Activated naive CD4-positive, alpha-beta T cell treated with anti-CD3 and anti-CD28 coated beads, Interleukin-2, amount 50 U/mL, for 72 hours (primary cell): ENCODE measurements at places on chromosomes 6 and 20.
A peak's percentile ranks its signal among the peaks of the same experiment; 100 is the strongest.

DNA sequence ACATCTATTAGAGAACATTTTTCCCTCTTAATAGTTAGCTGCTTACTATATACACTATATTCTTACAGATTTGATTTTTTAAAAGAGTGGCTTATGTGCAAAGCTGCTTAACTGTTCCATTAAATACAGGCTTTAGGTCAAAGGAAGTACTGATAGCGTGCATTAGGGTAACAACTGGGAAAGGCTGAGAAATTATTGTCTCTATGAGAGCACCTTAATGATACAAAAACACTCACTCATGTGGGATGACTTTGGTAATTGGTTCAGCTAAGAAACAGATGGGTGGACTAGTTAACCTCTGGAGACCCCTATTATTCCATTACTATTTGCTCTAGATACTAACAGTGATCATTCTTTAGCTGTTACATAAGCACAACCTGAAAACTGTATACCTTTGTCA is 4.0 kb downstream of the DCDC2 start:
- DNase-seq = no peak

DNA sequence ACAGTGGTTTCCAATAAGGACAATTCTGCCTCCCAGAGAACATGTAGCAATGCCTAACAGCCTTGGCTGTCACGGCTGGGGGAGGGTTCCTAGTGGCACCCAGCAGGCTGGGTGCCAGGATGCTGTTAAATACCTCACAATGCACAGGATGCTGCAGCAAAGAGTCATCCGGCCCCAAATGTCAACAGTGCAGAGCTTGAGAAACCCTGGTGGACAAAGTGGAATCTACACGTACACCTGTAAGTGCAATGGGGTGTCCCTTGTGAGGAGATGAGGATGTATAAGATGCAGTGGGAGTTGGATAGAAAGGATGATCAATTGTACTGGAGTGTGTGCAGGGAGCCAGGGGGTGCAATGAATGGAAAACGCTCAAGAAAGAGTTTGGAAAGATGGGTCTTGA is 142.4 kb downstream of the FNDC1 start:
- DNase-seq = no peak

- DNase-seq = no peak
These were observed 125.2 kb downstream of the KIF6 start for GRCh38 chr6:39599973-39600372.

GRCh38 chr6:112433457-112433856 is 86.3 kb downstream of the RFPL4B start:
- DNase-seq = no peak

- DNase-seq = no peak
These were observed 631 bp downstream of the PHACTR3 start for GRCh38 chr20:59604741-59605600.

DNA sequence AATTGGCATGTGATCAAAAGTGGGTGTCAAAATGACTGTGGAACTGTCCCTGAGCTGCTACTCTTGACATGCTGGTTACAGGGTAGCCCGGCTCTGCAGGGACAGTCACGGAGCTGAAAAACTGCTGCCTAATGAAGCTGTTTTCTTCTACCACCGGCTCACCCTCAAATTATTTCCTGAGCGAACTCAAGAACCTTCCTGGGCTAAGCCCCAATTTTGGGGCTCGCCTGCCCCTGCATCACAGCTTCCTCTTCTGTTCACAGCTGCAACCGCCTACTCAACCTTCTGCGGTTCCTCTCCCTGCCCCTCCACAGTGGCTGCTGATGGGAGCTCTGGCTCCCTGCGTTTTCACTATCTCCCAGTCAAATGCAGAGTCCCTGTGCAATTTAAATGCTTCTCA is 110.8 kb upstream of the MLN start:
- DNase-seq = no peak

DNA sequence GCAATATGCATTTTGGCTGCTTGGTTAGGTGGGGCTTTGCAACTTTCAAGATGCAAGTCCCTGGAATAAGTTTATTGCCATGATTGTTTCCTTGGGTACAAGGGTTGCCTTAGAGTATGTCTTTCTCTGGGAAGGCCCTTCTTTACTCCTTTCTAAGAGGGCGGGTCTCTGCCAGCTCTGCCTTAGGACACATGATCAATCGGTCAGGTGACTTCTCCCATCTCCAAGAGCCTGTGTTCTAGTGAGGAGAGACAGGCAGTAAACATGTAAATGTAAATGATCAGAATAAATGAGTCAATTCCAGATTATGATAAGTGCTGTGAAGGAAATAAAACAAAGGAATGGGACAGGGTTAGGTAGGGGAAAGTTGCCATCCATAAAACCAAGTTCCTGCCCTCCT is 43.2 kb upstream of the BCAS1 start:
- DNase-seq = no peak

DNA sequence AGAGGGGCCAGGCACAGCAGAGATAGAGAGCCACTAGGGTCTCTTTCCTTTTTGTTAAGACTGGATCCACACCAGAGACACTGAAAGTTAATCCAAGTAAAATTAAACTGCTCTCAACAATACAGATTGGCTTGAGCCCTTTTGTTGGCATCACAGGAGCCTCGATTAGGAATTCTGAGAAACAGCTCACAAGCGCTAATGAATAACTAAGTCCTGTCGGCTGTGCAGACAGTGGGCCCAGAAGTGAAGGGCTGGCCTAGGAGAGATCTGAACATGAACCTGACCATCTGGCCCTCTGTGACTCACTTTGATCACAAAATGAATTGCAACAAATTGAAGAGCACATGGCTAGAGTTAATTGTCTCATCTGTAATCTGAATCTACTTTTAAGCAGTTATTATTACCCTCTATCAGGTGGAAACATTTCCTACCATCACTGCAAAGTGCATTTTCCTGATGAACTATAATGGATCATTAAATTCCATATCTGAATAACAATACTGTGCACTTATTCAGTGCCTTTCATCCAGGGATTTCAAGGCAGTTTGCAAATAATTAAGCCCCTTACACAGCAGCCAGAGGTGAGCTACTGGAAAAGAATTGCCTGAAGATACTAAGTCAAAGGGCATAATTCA is 3.2 kb downstream of the BACH2 start:
- DNase-seq = no peak

DNA sequence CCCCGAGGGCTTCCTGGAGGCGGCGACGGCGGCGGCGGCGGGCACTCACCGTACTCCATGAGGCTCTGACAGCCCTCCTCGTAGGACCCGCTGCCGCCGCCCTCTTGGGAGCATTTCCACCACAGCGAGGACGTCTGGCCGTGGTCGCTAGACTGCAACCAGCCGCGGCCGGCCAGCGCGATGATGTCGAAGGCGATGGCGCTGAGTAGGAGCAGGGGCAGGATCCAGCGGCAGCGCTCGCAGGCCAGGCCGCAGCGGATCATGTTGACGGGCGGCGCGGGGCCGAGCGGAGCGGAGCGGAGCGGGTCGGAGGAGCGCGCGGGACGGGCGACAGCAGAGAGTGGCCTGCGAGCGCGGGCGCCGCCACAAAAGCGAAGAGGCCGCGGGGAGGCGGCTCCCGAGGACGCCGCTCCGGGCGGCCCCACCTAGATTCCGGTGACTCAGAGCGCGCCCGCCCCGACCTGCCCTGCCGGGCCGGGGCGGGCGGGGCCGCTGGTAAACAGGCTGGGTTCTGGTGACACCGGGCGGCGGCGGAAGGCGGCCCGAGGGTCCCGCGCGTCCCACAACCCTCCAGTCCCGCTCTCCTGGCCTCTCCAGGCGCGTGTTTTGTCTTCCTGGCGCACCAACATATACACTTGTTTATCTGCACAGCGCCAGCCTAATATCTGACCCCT is at the start of gene PERP:
PERP (minus strand) TSS at position 342 of the 674 bp plus-strand sequence; CDS start at position 263, 79 bp downstream.
- DNase-seq = peak; percentile 66

DNA sequence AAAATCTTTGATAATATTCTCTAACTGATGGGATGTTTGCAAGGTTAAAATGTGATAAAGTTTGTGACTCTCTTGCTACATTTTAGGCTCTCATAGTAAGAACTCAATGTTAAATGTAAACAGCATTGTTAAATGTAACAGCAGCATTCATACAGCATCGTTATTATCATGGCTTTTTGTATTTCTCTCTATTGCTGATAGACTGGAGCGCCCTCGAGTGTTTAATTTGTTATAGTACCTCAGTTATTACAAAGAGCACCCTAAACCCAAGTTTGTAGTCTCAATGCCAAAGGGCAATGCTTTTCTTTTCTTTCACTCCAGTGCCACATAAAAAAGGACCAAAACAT is 14.9 kb upstream of the TTPAL start:
- no peak for DNase-seq

DNA sequence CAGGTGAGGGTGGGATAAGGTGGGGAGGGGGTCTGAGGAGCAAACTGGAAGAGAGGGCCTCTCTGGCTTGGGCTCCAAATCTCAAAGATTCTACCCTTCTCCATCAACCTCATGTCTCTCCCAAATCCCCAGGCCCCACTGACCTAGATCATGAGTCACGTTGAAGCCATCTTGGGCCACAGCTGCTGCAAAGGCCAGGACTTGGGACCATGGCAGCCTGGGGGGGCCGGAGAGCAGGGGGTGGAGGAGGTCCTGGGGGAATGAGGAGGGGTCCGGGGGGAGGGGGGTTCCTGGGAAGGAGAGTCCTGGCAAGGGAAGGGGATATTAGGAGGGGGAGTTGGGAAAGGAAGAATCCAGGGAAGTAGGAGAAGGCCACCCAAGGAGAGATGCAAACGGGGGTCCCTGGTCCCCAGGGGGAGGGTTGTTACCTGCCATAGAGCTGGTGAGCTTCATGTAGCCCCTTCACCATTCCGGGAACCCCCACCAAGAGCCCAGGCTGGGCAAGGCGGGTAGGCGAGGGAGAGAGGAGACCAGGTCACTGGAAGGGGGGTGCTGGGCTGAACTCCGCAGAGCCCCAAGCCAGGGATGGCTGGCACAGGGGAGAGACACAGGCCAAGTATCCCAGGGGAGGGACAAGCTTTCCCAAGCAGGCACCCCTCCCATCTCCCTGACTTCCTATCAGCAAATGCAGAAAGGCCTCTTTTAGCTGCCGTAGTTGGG is 12.7 kb downstream of the GGT7 start:
- peak; percentile 46 for DNase-seq

DNA sequence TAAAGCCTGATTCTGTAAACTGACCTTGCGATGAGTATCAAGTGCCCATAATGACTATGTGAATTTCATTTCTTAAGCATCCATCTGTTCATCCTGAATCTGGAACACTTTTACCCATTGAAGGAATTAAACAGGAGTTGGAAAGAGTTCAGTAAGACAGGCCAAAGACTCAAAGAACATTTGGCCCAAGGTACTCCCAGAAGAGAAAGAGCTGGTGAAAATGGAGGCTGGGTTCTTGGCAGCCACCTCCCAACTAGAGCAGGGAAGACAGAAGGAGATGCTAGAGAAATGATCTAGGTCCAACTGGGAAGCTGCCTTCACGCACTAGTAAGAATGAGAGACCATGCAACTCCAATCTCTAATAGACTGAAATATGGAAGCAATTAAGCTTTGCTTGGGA is 290.8 kb upstream of the RNF24 start:
- DNase-seq = no peak

GRCh38 chr6:31713991-31714684 is 1.0 kb upstream of the LY6G6D start:
- no peak for DNase-seq

DNA sequence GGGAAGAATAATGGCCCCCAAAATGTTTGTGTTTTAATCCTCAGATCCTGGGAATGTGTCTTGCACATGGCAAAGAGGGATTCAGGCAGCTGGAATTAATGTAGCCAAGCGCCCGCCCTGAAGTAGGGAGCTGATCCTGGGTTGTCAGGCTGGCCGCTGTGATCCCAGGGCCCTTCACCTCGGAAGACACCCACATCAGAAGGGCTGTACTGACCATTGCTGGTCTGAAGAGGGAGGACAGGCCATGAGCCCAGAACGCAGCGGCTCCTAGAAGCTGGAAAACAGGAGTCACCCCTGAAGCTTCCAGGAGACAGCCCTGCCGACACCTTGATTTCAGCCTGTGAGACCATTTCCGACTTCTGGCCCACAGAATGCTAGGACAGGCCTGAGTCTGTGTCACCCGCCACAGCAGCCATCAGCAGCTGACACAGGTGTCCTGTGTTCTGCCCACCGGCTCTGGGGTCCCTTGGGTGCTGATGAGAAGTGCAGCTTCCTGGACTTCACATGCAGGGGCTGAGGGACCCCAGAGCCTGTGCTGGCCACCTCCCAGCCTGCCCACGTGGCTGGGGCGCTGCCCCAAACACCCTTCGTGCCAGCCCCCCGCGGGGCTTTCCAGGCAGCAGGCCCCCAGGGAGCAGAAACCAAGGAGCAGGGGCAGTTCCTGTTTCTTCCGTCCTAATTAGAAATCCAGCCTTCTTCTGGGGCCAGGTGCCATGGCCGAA is 86.3 kb downstream of the ERMARD start:
- DNase-seq = no peak

DNA sequence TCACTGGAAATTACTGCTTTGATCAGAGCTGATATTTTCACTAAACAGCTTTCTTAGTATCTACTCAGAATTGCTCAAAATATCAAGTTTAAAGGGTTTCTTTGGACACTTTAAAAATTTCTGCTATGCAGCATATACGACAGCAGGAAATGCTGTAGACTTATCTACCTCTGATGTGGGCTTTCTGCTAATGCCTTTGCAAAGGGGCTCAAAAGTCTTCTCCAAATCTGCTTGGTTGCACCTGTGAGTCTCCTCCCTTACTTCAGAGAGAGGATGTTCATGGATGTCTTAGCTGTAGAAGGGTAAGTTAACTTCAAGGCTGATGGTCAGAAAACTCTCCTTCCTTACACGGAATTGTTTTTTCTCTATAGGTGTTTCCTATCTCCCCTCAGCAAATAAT is 19.9 kb upstream of the NUS1 start:
- DNase-seq = no peak

DNA sequence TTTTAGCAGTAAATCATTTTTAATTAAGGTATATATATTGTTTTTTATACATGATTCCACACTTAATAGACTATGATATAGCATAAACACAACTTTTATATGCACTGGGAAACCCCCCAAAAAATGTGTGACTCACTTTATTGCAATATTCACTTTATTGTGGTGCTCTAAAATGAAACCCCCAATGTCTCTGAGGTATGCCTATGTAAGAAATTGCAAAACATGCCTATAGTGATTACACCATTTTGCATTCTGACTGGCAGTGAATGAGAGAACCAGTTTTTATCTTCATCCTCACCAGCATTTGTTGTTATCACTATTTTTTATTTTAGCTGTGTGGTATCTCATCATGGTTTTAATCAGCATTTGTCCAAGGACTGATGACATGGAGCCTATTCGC is 8.5 kb upstream of the CST11 start:
- no peak for DNase-seq

GRCh38 chr6:105644073-105644489 is 241.2 kb upstream of the PREP start:
- no peak for DNase-seq

DNA sequence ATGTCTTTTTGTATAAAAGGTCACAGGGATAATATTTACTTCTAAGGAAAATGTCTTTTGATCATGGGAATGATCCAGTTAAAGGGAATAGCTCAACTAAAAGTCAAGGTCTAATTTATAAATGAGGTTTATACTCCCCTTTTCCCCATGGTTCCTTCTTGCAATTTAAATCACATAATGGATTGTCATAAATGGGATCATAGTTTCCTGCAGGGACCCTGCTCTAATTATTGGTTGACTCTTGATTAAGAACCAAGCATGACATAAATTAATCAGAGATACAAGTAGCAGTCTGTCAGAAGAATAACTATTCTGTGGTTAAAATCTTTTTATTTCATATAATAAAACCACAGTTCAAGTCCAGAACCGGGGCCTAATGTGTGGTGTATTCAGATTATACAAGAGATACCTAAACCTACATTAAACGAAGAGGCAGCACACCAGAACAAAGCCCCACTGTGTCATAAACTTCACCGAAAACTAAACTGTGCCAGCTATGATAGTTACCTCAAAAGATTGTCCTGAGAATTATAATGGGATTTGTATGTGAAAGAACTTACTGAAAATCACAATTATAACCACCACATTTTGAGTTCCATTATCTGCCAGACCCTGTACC is 43.0 kb upstream of the CD83 start:
- DNase-seq = no peak
